ENCODE measurements at places on chromosomes 7 and 10.

DNA sequence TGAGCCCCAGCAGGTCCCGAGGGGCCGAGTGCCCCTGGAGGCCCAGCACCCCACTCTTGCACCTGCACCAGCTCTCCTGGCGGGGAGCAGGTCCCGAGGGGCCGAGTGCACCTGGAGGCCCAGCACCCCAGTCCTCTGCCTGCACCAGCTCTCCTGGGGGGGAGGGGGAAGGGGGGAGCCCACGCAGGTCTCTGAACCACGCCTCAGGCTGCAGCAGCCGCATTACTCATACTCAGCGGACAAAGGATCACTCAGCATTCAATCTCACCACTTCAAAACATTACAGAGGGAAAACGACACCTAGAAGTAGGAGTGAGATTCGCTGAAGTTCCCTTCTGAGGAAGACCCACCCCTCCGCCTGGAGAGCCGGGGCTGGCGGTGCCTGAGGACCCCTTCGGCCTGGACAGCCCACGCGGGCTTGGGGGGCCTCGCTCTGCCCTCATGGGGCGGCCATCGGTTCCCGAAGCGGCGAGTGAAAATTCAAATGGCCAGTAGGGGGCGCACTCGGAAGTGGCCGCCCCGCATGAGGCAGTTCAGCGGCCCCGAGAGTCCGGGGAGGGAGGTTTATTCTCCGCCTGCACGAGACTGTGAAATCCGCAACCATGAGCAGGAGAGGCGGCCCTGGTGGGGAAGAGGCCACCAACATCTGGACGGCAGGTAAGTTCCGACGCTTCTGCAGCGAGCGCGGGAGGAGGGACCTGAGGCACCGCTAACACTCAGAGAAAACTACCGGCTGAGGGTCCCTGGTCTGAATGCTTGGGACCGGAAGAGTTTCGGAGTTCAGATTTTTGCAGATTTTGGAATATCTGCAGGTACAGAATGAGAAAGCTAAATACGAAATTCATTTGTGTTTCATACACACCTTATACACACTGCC is 1.1 kb upstream of the GPER1 start:
- DNase-seq, result peak; percentile 64

DNA sequence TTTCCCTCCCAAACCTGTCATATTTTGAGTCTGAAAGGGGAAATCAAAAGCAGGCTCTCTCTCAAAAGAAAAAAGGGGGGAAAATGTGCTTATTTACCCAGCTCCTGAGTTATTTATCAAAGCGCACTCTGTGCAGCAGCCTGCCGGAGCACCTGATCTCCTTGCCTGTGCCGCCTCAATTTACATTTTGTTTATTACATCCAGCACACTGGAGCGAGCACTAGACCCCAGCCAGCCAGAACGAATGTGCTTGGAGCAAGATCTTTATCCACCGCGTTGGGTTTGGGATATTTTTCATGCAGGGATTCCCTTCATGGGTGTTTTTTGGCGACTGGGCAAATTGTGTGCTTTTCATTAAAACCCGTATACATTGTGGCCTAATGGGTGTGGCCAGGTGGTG is 161.9 kb upstream of the INSYN2A start:
- DNase-seq, result no peak

DNA sequence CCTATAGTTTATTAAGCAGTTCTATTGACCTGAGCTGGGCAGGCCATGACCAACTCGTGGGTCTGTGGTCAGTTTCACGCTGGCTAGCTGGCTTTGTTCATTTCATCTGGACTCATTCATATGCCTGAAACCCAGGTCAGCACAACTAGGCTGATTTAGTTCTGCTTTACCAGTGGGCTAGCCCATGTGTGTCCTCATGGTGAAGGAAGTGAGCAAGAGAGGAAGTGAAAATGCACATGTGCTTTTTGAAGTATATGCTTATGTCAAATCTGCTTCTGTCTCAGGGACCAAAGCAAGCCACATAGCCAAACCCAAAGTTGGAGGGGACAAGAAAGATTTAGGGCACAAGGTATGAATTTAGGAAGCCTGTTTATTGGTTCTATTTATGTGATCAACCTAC is 154.5 kb downstream of the RNF133 start:
- DNase-seq, result no peak

DNA sequence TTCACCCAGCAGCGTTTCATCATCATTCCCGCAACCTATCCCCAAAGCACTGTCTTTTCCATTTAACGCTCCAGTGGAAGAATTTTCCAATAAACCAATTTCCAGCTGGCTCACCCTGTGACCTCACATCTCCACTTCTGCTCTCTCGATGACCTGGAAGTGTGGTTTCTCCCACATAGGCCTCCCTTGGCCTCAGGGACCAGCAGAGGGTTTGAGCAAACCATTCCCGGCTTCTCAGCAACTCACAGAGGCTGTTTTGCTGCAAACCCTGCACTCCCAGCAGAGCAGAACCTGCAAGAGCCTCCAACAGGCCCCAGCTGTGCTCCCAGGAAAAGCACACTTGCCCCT is 523.0 kb upstream of the FOXK1 start:
- DNase-seq, result no peak

DNA sequence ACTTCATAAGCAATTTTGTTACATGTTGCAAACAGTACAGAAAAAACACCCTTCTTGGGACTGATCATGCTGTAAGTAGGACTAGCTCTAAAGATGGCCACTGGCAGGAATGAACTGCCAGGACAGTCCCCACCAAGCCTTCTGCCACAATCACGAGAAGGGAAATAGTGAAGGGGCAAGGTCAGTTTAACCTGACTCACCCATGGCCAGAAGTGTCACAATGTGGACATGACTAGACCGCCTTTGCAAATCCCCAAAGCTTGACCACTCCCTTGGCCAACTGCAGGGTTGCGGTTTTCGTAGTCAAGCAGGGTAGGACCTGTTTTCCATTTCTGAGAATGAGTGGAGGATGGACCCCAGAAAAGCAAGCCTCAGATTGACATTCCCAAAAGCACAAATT is 19.4 kb upstream of the FRAT2 start:
- DNase-seq, result no peak

DNA sequence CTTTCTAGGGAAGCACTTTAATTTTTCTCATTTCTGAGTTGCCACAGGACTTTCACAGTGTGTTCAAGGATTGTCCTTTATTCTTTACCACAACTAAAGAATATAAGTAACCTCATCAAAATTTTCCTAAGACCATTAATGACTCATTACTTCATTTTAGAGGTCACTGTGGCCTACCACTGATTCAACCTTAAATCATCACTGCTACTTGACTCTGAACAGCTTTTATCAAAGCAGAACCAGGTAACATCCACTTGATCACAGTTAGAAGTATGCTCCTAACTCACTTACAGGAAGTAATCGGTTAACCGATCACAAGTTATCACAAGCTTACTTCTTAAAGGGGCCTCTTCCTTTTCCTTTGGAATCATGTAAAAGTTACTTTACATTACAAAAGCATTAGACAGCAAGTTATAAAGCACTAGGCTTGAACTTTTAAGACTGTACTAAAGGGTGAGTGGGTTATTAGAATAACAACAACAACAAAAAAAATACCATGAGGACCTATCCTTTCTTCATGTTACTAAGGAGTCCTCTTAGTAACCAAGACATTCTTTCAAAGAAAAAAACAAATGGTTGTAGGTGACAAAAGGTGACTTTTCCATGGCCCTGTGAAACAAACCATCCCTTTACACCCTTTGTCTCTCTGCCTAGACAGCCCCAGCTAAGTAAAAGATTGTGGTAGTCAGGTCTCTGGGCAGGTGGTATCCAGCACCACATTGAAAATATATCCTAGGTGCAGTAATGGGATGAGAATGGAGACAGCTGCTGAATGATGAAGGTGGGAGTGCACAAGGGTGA is 40.0 kb upstream of the PDK4 start:
- DNase-seq, result no peak

DNA sequence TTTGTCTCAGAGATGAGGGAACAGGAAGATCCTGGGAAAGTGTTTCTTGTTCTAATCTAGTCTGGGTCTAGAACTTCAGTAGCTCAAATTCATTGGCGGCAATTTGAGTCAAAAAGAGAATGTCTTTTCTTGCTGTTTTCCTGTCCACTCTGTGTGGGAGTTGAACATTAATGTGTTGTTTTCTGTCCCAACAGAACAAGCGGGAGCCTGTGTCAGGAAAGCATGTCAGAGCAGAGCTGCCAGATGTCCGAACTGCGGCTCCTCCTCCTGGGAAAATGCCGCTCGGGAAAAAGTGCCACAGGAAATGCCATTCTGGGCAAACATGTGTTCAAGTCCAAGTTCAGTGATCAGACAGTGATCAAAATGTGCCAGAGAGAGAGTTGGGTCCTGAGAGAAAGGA is 16.0 kb downstream of the GIMAP8 start:
- DNase-seq, result no peak

DNA sequence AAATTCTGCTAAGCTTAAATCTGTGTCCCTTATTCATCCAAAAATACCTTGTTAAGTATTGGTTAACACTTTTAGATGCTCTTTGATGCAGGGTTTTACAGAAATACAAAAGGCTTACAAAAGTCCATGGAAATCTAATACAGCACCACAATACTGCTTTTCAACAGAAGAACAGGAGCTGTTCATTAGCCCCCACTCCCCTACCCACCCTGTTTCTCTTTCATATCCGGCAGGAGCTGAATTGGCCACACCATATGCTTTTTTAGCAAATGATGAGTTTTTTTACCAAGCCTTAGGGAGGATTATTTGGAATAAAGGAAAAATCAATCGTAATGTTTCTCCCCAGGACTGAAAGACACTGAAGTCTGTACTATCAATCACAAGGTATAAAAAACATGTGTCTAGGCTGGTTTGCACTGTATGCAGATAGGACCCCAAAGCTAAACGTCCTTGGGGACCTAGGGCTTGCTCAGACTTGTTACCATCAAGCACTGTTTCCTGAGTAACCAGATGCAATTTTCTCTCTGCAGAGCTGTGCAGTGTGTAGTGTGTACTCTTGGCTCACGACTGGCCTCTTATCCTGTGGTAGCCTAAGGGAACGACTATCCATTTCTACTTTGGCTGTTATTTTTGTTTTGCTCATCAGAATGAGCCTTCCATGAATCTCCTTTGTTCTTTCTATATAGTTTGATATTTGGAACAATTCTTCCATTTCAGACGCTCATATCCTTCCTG is 143.3 kb upstream of the LRGUK start:
- DNase-seq, result no peak

DNA sequence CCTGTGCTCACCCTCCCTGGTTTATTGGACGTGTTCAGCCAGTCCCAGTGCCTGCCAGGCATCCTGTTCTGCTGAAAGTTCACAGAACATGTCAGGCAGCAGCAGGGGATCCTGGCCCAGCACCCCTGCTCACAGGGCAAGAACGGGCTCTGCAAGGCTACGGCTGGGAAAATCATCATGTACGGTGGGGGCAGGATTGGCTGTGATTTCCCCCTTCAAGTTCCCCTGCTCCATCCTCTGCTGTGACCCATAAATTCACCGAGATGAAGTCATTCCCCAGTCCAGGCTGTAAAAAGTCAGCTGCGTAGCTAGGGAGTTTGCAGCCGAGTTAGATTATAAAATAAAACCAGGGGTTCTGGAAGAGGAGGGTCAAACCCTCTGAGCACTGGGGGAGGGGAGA is 484.1 kb upstream of the ZMIZ1 start:
- DNase-seq, result no peak

GRCh38 chr7:43629857-43630256 is 46.9 kb downstream of the STK17A start:
- no peak for DNase-seq

GRCh38 chr10:121115154-121115553 is 264.0 kb downstream of the WDR11 start:
- no peak for DNase-seq

- DNase-seq, result no peak
These were observed 1259.7 kb downstream of the TYW1 start for GRCh38 chr7:68256295-68256694.

GRCh38 chr7:134986363-134987251 is at the start of gene AGBL3:
Gene AGBL3 (plus strand): TSS chr7:134986508. CDS start chr7:134987934, 1,426 bp downstream.
- DNase-seq, result peak; percentile 77

Measured in stimulated activated CD8-positive, alpha-beta memory T cell treated with anti-CD3 and anti-CD28 coated beads, Interleukin-4, amount 100 ng/mL, for 1 hour (primary cell).